A549 treated with CpdA at 1 μM for 4 hours (cell line): ENCODE measurements at places on chromosomes 1 and 21. TPM values are rescaled to one million over a fixed set of nuclear protein-coding genes. Genes with fewer than 3 reads are reported as not detected.

AGTRAP gene
- total RNA-seq = 71.4 to 101 TPM (median 99.9 TPM) in 5 replicates

GJA8 gene
- total RNA-seq = not detected in 5 replicates

MIB2 gene
- total RNA-seq = 10.8 to 20.0 TPM (median 18.9 TPM) in 5 replicates

KNCN gene
- total RNA-seq = not detected in 5 replicates

AMY2B gene
- total RNA-seq = 0.35 to 0.84 TPM (median 0.40 TPM) in 5 replicates

SAMD11 gene
- total RNA-seq = 14.4 to 35.3 TPM (median 31.0 TPM) in 5 replicates

GBP4 gene
- total RNA-seq = 0.02 TPM in 1 of 5 replicates, not detected in the others

LRRC40 gene
- 8.4 to 11.9 TPM (median 9.4 TPM) in 5 replicates for total RNA-seq

FAM72B gene
- total RNA-seq = 6.3 to 8.8 TPM (median 6.8 TPM) in 5 replicates

OR2M3 gene
- total RNA-seq = not detected in 5 replicates

CDC42SE1 gene
- 68.9 to 77.7 TPM (median 75.0 TPM) in 5 replicates for total RNA-seq

ANGEL2 gene
- 14.5 to 19.9 TPM (median 18.4 TPM) in 5 replicates for total RNA-seq

TDRD10 gene
- total RNA-seq = 0.07 TPM in 1 of 5 replicates, not detected in the others

MIS18A gene
- 15.5 to 16.6 TPM (median 16.5 TPM) in 5 replicates for total RNA-seq

PPM1J gene
- total RNA-seq = 0.79 to 1.5 TPM (median 0.96 TPM) in 5 replicates

GCSAML gene
- total RNA-seq = not detected in 5 replicates

FAM151A gene
- not detected in 5 replicates for total RNA-seq

ADORA3 gene
- not detected in 5 replicates for total RNA-seq

ZBTB37 gene
- 0.94 to 1.4 TPM (median 1.3 TPM) in 5 replicates for total RNA-seq

BACE2 gene
- 22.4 to 24.0 TPM (median 23.1 TPM) in 5 replicates for total RNA-seq

SMIM1 gene
- total RNA-seq = 0.47 to 1.9 TPM (median 1.2 TPM) in 4 of 5 replicates, not detected in the other

CRYBG2 gene
- total RNA-seq = 1.6 to 2.3 TPM (median 1.7 TPM) in 5 replicates

FCGR1A gene
- not detected in 5 replicates for total RNA-seq

OR2L2 gene
- total RNA-seq = 0.01 TPM in 1 of 5 replicates, not detected in the others

TEDDM1 gene
- total RNA-seq = not detected in 5 replicates

FTCD gene
- total RNA-seq = 0.05 TPM in 1 of 5 replicates, not detected in the others

SPRR2F gene
- total RNA-seq = not detected in 5 replicates

RGS13 gene
- not detected in 5 replicates for total RNA-seq

SPRR1B gene
- total RNA-seq = not detected in 5 replicates

IFNGR2 gene
- total RNA-seq = 50.7 to 63.2 TPM (median 57.1 TPM) in 5 replicates

OR2G6 gene
- total RNA-seq = not detected in 5 replicates

ACTN2 gene
- 0.01 to 0.12 TPM in 2 of 5 replicates, not detected in the others for total RNA-seq

TMEM200B gene
- 0.07 to 0.21 TPM (median 0.13 TPM) in 5 replicates for total RNA-seq

MEGF6 gene
- 10.0 to 16.0 TPM (median 11.9 TPM) in 5 replicates for total RNA-seq

TGFB2 gene
- total RNA-seq = 23.7 to 31.9 TPM (median 27.5 TPM) in 5 replicates

NR0B2 gene
- total RNA-seq = 0.14 TPM in 1 of 5 replicates, not detected in the others

GJC2 gene
- 0.31 to 0.56 TPM (median 0.45 TPM) in 5 replicates for total RNA-seq

VASH2 gene
- 2.8 to 6.1 TPM (median 3.9 TPM) in 5 replicates for total RNA-seq

HSD3B1 gene
- total RNA-seq = not detected in 5 replicates

TCHHL1 gene
- total RNA-seq = not detected in 5 replicates

PPIAL4G gene
- not detected in 5 replicates for total RNA-seq

AQP10 gene
- not detected in 5 replicates for total RNA-seq

REN gene
- not detected in 5 replicates for total RNA-seq

BNIPL gene
- 0.09 to 0.12 TPM (median 0.11 TPM) in 4 of 5 replicates, not detected in the other for total RNA-seq

ANKRD65 gene
- total RNA-seq = 0.08 to 0.10 TPM (median 0.09 TPM) in 3 of 5 replicates, not detected in the others

SLC30A1 gene
- total RNA-seq = 19.6 to 25.1 TPM (median 21.8 TPM) in 5 replicates

ATP1A2 gene
- total RNA-seq = 0.01 to 0.05 TPM (median 0.03 TPM) in 3 of 5 replicates, not detected in the others

DMRTA2 gene
- total RNA-seq = 0.13 to 0.29 TPM (median 0.24 TPM) in 5 replicates

CYYR1 gene
- total RNA-seq = not detected in 5 replicates

FLG2 gene
- total RNA-seq = not detected in 5 replicates

BRDT gene
- not detected in 5 replicates for total RNA-seq

OR2T35 gene
- total RNA-seq = not detected in 5 replicates

DCST2 gene
- 0.32 to 0.79 TPM (median 0.43 TPM) in 4 of 5 replicates, not detected in the other for total RNA-seq

TTC34 gene
- 0.03 to 0.08 TPM (median 0.05 TPM) in 5 replicates for total RNA-seq
